ENCODE measurements at places on chromosomes 4 and X.

- DNase-seq = no peak
These were observed 112.7 kb downstream of the FAM53A start for GRCh38 chr4:1571165-1572009.

DNA sequence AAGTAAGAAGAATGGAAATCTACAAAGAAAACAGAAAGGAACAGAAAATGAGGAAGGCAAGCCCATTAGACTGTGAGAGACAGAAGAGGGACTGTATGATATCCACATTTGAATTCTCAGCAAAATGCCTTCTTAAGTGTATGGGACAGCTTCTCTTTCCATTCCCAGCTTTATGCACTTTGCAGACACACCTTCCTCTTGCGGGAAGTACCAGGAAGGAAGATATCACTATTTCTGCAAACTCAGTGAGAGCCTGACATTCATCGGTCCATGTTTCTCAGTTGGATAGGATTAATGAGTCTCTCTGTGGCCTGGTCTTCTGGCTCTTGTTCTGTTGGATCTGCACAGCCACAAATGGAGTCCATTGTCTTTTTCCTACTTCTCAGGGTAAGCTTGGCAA, 31.6 kb upstream of the DHX15 start:
- no peak for DNase-seq

DNA sequence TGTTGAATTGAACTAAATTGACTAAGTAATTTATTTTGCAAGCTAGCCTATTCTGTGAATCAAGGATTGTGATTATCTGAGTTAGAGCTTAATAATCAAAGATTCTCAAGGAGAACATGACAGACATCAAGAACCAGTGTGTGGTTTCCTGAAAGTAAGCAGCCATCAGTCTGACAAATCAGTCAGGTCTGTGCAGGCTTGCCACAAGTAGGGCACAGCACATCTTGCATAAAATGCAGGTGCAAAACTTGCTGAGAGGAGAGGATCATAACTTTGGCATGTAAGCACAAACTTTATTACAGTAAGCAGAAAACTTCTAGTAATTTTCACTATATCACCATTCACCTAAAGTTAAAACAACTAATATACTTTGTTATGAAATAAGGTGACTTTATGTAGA, 22.5 kb downstream of the FAM241A start:
- DNase-seq = no peak

DNA sequence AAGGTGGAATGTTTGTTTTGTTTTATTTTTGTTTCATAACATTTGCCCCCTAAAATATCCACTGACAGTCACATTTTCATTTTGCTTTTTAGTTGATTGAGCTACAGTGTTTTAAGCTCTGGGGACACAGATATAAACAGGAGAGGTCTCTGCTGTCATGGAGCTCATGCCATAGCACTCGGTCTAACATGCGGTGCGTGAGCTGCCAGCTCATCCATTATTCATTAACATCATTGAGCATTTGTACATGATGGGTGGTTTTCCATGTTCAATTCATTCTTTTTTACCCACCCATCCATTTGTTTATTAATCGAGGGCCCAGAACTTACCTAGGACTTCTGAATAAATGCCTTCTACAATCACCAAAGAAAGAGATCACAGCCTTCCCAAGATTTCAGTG, 150.1 kb upstream of the SFRP2 start:
- no peak for DNase-seq

DNA sequence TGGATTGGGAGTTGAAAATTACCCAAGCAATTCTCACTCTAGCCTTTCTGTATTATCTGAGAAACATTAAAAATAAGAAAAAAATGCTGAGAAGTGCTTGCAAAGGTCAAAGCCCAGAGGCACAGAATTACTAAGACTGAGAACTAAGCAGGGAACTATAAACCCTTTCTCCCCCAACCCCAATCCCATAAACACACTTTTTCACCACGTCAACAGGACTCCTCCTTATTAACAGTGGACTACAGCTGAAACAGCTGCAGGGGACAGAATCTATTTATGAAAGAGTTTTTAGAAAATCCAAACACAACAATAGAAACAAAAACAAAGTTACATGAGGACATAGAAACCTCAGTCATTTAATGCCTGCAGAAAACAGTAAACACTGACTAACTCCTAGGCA, 984.1 kb downstream of the TRAM1L1 start:
- DNase-seq = no peak

- DNase-seq = no peak
These were observed 200.7 kb upstream of the SPIN4 start for GRCh38 chrX:63551856-63552255.

- DNase-seq = no peak
These were observed 50.5 kb downstream of the KCNIP4 start for GRCh38 chr4:21898101-21898500.

- no peak for DNase-seq
These were observed 40.4 kb downstream of the PPA2 start for GRCh38 chr4:105433421-105433820.

DNA sequence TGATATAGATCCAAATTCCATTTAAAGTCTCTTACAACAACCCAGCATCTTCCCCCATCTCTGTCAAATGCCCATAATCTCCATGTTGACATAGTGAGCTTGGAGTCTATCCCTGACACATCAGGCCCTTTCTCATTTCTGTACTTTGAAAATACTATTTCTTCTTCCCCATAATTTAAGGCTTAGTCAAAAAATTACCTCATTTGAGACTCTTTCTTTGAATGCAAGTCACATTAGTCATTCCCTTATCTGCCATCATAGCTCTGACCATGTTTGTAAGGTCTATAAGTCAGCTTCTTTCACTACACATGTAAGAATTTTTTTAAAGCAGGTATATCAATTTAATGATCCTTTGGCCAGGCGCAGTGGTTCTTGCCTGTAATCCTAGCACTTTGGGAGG, 99.9 kb downstream of the DDX60 start:
- DNase-seq = no peak

GRCh38 chrX:111896148-111896547, 20.2 kb downstream of the TRPC5OS start:
- no peak for DNase-seq

GRCh38 chrX:45806410-45807121, 605.9 kb upstream of the DIPK2B start:
- DNase-seq = no peak

DNA sequence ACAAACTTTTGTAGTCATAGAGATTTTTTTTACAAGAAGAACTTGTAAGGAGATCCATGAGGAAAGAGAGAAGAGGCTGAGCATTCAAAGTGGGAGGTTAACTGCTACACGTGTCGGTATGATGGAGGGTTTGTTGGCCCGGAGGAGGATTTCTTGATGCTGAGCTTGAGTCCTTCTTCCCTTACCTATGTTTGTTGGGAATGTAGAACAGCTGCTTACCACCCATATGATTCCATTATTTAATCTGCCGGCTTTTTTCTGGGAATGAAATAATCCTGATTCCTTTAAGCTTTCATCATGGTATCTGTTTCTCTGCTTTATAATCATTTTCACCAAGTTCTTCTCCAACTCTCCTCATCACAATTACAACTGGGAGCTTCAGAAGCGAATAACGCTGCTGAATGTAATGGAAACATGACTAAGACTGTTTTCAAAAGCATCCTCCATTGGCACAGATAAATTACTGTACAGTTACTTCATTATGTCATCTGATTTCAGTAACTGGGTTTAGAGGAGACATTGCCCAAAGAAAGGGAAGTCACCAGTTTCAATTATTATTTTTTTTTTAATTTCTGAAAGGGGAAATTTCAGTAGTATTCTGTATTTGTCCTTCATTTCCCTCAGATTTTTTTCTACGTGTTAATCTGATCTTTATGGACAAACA, 420.6 kb downstream of the SPRY1 start:
- DNase-seq = no peak

GRCh38 chrX:1165535-1166196, 46.8 kb downstream of the CRLF2 start:
- no peak for DNase-seq

GRCh38 chr4:168708108-168708507, 211.3 kb downstream of the PALLD start:
- no peak for DNase-seq

GRCh38 chrX:53479301-53479700, 45.1 kb upstream of the HSD17B10 start:
- DNase-seq = peak; percentile 38

DNA sequence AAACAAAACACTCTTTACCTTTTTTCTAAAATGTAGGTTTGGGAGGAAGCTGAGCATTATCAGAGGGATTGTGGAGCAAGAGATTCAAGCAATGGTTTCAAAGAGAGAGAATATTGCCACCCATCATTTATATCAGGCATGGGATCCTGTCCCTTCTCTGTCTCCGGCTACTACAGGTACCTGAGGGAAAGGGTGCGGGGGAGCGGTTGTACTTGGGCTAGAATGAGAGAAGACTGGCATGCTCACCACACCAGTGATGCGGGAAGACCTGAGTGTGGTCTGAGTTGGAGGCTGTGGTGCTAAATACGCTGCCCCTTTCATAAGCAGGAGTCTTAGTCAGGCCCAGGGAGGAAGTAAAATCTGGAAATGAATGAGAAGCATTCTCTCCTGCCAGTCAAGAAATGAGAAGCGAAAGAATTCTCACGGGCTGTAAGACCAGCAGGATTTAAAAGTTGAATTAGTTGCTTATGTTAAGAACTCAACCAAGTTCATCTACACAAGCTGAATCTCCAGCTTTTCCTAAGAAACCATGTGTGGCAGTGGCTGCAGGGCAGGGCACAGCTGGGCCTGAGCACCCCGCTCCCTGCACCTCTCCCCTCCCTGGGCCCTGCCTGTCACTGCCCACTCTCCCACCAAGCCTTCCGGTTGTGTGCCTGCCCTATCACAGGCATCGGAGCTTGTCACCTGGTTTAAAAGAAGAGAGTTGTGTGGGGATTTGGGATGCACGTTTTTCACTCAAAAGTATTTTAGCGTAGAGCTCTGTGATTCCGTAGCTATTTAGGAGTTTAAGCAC, 24.8 kb upstream of the MSANTD1 start:
- DNase-seq = no peak

GRCh38 chrX:150913511-150913910, 15.0 kb upstream of the CD99L2 start:
- no peak for DNase-seq

DNA sequence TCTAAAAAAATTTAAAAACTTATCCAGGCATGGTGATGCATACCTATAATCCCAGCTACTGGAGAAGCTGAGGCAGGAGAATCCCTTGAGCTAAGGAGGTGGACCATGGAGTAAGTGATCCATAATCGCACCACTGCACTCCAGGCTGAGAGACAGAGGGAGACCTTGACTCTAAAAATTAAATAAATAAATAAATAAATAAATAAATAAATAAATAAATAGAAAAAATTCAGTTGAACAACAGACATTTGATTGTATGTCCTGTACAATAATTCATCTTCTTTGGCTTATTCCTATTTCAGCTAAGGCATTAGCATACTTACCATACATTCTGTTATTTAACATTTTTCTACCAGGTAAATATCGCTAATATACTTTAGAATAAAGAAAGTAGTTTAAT, 726.1 kb upstream of the GALNTL6 start:
- no peak for DNase-seq

DNA sequence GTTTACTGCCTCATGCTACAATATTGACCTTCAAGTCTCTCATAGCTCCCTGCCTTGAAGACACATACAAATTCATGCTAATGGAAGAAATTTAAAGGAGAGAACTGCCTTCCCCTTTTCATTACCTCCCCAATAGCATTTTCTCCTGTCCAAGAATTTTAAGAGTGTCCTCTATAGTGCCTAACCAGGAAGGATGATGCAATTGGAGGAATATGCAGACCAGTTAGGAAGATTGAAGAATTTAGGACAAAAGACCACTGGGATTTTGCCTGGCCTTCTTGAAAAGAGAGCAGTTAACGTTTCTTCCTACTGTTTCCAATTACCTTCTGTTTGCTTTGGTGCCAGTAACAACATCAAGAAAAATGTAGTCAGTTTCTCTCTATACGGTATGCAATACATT, 443.9 kb downstream of the INPP4B start:
- DNase-seq = no peak

GRCh38 chr4:172546782-172547181, 621.8 kb upstream of the GALNT7 start:
- DNase-seq = no peak

DNA sequence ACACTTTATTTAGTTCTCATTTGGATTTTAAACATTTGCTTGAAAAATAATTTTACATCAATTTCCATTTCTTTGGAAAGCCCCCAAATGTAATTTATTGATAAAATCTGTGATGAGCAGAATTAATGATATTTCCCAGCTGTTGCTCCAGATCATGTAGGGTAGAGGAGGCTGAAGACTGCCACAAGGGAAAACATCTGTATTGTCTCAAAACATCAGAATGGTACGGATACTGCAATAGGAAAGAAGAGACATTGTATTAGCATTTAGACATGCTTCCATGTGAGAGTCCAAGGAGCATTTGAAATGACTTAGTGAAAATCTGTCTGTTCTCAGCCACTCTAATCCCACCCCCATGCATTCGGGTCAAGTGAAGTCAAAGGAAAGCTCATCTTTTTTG, 14.4 kb downstream of the ADH1A start:
- no peak for DNase-seq

DNA sequence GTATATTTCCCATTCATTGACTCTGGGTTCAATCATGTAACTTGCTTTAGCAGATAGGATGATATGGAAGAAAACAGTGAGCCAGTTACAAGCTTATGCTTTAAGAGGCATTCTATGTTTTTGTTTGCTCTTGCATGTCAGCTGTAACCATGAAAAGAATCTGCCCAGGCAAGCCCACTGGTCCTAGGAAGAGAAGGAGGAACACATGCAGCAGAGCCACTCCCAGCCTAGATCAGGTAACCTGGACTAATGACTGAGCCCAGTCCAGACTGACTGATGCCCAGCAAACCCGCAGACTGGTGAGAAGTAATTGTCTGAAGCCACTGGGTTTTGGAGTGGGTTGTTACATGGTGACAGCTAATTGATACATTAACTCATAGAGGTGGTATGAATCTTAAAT, 167.9 kb downstream of the COL4A6 start:
- no peak for DNase-seq

GRCh38 chr4:114807759-114808404, 209.3 kb downstream of the UGT8 start:
- peak; percentile 2 for DNase-seq

DNA sequence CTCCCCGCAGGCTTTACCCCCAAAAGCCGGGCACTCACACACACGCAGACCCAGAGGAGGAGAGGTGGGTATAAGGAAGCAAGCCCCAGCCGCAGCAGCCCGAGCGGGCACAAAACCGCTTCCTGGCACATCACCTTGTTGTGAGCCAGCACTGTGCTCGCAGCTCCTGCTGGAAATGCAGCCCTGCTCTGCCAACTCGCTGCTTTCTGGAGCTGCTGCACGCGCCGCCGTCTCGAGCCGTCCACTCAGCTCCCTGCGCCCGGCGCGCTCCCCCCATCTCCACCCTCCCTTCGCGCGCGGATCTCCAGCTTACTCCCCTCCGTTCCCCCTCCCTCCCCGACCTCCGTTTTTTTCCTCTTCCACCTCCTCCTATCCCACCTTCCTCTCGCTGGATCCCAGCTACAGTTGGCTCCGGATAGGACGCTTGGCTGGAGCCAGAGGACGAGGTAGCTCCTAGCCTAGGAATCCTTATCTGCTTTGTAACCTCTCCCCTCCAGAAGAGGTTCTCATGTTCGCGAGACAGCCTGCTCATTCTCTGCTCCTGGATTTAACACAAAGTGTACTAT, at the start of gene SPOCK3:
Gene SPOCK3 (minus strand): TSS at position 179 of the 566 bp plus-strand sequence.
- no peak for DNase-seq
